HS-5 (cell line): ENCODE measurements at places on chromosomes 1 and 21.

- DNase-seq, result no peak
Measured at GRCh38 chr1:145997016-145997717, 788 bp upstream of the TXNIP start.

GRCh38 chr1:149942207-149942606, 5.5 kb upstream of the MTMR11 start:
- DNase-seq, result no peak

GRCh38 chr1:42552636-42553035, 89.5 kb downstream of the CCDC30 start:
- DNase-seq, result no peak

DNA sequence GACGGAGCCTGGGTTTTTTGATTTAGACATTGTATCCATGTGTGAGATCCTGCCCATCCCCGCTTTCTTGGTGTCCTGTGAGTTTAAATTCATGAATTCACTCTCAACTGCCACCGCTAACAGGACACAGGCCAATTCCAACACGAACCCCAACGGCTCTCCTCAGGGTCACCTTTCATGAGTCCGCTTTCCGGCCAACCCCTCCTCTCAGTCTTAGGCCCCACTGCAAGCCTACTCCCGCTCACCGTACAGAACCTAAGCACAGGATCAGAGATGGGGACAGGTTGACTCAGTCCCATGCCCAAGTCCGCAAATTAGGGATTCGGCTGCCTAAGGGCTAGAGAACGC, 238 bp upstream of the SCP2 start:
- no peak for DNase-seq

GRCh38 chr21:45698493-45699184, 55.1 kb downstream of the PCBP3 start:
- DNase-seq, result peak; percentile 93

- peak; percentile 48 for DNase-seq
Measured at GRCh38 chr21:45330075-45330781, 42.5 kb upstream of the POFUT2 start.

DNA sequence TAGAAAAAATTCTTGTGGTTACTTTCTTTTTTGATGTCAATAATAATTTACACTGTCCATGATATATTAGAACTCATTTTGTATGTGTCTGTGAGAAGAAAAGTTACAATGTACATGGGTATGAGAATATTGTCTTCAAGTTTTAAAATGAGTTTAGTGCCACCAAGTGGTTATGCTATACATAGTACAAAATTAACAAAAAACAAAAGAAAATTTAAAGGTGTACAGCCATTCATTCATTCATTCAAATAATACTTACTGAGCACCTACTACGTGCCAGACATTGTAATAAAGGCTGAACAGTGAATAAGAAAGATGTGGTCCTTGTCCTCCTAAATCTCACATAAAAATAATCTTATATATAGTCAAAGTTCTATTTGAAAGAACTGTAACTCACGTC, 27.7 kb downstream of the UCHL5 start:
- DNase-seq, result no peak

DNA sequence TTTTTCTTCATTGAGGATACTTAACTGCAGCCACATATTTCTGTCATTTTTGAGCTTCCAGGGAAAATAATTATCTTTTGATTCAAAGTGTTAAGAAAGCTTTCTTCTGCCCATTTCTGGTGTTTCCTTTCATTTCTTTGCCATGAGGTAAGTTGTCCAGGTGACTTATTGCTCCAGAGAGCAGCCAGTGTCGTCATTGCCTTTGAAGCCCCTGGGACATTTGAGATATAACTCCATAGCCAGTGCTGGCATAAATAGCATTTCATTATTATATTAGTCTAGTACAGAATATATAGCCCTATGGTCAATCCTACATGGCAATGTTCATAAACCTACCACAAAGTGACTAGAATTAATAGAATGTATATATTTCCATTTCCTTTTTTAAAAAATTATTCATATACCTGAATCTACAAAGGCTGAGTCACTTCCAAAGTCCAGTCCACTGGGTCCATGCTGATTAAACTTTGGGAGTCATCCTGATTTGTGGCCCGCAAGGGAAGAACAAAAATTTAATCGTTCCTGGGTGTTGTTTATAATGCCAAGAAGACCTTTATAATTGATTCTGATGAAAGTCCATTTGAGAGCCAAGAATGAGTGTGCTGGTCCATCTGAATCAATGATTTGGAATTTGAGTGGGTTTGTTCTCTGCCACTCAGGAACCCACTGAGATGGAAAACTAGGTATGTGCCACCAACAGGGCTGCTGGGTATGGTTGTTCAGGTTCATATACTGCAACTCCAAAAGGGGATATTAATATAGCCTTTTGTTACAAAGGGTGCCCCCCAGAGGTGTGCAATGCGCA, 221.8 kb upstream of the PLXNA2 start:
- DNase-seq, result no peak

- DNase-seq, result no peak
Measured at GRCh38 chr1:18324246-18324645, 156.5 kb upstream of the KLHDC7A start.

DNA sequence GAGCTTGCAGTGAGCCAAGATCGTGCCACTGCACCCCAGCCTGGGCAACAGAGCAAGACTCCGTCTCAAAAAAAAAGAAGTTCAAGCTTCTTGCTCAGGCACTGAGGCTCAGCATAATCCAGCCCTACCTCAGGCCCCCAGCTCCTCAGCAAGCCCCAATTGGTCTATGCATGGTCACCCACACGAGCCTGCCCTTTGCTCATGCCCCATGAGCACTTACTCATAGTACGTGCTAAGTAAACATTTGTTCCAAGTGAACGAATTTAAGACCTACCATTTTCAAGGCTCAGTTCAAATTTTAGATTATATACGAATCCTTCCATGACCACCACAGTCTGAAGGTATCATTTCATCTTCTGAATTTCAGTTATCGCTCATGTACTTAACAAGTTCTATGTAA, 4.3 kb downstream of the PDZK1 start:
- no peak for DNase-seq

DNA sequence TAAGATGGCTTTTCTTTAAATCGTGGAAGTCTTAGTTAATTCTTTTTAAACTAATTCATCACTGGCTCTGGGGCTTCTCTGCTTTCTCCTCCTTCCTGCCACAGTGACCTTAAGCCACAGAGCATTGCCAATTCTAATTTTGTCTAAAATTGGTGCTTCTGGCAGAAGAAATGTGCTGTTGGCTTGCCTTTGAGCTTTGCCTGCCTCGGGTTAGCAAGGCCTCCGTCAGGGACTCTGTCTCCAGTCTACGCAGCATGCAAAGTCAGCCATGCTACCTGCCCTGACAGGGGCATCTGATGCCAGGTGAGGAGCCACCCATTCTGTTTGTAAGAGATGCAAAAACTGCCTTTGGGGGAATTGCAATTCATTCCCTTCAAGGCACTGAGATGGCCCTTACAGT, 25.2 kb downstream of the CLDN14 start:
- no peak for DNase-seq

- no peak for DNase-seq
Measured at GRCh38 chr1:10456661-10457060, 6.8 kb downstream of the CORT start.

GRCh38 chr1:109370712-109371340, 26.9 kb downstream of the SORT1 start:
- peak; percentile 85 for DNase-seq

DNA sequence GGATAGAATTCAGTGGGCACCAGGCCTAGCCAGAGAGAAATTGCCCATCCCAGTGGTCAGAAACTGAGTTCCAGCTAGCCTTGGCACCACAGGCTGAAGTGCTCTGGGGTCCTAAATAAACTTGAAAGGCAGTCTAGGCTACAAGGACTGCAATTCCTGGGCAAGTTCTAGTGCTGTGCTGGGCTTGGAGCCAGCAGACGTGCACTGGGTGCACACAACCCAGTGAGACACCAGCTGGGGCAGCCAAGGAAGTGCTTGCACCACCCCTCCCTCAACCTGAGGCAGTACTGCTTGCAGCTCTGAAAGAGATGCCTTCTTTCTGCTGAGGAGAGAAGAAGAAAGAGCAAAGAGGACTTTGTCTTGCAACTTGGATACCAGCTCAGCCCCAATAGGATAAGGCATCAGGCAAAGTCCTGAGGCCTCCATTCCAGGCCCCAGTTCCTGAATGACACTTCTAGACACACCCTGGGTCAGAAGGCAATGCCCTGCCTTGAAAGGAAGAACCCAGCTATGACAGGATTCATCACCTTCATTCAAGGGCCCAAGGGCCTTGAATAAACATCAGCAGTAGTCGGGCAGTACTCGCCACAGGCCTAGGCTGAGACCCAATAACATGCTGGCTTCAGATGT, 55.1 kb downstream of the OVGP1 start:
- DNase-seq, result no peak

- no peak for DNase-seq
Measured at GRCh38 chr1:161777261-161777660, 11.1 kb downstream of the ATF6 start.

DNA sequence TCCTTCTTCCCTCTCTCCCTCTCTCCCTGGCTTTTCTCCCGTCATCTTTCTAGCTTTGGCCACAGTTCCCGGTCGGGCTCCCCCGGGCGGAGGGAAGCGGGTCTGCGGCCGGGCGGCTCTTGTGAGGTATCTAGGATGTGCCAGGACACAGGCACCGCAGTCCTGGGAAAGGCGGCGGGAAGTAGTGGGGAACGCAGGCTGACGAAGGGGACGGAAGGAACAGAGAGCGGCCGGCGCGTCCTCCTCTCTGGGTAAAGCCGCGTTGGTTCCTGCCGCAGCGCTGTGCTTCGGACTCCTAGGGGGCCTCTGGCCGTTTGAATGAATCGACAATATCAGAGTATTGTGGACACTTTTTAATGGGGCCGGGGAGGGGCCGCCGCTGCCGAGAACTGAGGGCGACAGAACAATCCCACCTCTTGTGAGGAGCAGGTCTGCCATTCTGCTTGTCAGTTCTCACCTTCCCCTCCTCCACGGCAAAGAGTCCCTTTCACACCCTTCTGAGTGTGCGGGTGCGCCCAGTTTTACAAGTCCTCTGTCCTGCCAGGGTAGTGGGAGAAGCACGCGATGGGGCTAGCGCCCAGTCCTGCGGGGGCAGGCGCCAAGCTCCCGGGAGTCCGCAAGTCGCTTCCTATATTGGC, 1.2 kb upstream of the LHX9 start:
- peak; percentile 22 for DNase-seq

GRCh38 chr1:201565024-201565730, 26.2 kb downstream of the NAV1 start:
- no peak for DNase-seq

- DNase-seq, result no peak
Measured at GRCh38 chr1:14929547-14930246, 223.8 kb upstream of the TMEM51 start.

DNA sequence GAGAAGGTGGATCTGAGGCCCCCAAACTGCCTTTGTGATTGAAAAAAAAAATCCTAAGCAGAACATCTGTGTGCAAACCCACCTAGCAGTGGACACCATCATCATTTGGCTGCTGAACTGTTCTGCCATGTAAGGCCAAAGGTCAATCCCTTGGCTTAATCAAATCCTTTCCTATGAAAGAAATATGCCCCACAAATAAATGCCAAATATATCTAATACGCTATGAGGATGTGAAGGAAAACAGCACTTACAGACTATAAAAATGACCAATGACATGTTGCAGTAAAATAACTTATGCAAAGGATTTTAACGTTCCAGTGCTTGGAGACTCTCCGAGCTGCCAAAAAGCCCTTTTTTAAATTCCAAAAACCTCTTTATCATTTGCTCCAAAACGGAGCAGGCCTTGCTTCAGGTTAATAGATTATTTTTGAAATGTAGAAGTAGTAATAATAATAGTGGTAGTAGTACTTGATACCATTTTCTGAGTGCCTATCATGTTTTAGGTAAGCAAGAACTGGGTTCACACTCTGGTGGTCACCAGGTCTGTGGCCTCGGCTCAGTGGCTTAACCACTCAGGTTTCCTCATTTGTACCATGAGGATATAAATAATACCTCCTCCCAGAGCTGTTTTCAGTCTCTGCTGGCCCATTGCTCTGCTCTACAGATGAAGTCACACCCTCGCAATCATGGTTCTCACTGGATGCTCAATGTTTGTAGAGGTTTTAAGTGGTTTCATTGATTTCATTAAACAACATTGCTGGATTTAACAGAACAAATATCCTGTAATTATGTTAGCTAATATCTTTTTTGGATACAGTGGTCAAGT, 47.9 kb upstream of the EDEM3 start:
- no peak for DNase-seq

- DNase-seq, result no peak
Measured at GRCh38 chr1:181767001-181767708, 283.8 kb downstream of the CACNA1E start.

GRCh38 chr1:22018583-22019559, 17.4 kb downstream of the CELA3A start:
- DNase-seq, result peak; percentile 93

DNA sequence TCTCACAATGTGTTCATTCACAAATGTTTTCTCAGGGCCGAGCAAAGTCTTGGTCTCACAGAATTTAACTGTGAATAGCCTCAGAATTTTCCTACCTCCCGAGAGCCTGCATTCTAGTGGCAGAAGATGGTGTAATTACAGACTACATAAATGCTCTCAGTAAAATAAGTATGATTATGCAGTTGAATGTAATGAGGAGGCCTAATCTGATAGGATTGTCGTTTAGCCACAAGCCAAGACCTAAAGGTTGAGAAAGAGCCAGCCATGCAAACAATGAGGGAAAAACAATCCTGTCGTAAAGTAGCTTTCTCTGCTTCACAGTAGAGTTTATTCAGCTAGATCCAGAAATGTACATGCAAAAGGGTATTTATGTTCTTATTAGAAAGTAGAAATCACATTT, 607.8 kb upstream of the B3GALT2 start:
- DNase-seq, result no peak
